ENCODE measurements at places on chromosomes 6 and 20.

GRCh38 chr6:31597006-31597405, 4.2 kb upstream of the NCR3 start:
- DNase-seq = peak; percentile 56

- no peak for DNase-seq
Measured at GRCh38 chr6:136410201-136411024, 120.8 kb upstream of the BCLAF1 start.

DNA sequence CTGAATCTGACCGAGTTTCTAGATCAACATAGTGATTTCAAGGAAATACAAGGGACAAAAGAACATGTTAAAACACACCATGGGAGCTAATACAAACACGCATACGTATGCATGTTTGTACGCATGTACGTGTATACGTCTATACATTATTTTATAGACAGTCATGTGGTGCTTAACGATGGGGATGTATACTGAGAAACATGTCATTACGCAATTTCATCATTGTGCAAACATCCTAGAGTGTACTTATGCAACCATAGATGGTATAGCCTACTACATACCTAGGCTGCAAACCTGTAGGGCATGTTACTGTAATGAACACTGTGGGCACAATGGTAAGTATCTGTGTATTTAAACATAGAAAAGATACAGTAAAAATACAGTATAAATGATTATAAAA, 25.0 kb upstream of the NELFCD start:
- DNase-seq = no peak

- no peak for DNase-seq
Measured at GRCh38 chr6:129920103-129920798, 59.1 kb upstream of the TMEM244 start.

- no peak for DNase-seq
Measured at GRCh38 chr6:3352678-3353077, 93.9 kb downstream of the PSMG4 start.

GRCh38 chr20:48892049-48892470, 29.5 kb upstream of the ARFGEF2 start:
- DNase-seq = no peak

GRCh38 chr6:169274781-169275180, 21.1 kb upstream of the THBS2 start:
- DNase-seq = no peak

DNA sequence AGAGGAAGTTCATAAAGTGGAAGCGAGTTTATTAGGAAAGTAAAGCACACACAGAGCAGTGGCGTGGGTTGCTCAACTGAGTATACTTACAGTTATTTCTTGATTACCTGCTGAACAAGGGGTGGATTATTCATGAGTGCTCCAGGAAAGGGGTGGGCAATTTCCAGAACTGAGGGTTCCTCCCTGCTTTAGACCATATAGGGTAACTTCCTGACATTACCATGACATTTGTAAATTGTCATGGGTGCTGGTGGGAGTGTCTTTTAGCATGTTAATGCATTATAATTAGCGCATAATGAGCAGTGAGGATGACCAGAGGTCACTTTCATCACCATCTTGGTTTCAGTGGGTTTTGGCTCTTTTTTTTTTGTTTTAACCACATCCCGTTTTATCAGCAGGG, 29.8 kb downstream of the PDYN start:
- no peak for DNase-seq

GRCh38 chr6:109874621-109875020, 103.5 kb upstream of the GPR6 start:
- no peak for DNase-seq

DNA sequence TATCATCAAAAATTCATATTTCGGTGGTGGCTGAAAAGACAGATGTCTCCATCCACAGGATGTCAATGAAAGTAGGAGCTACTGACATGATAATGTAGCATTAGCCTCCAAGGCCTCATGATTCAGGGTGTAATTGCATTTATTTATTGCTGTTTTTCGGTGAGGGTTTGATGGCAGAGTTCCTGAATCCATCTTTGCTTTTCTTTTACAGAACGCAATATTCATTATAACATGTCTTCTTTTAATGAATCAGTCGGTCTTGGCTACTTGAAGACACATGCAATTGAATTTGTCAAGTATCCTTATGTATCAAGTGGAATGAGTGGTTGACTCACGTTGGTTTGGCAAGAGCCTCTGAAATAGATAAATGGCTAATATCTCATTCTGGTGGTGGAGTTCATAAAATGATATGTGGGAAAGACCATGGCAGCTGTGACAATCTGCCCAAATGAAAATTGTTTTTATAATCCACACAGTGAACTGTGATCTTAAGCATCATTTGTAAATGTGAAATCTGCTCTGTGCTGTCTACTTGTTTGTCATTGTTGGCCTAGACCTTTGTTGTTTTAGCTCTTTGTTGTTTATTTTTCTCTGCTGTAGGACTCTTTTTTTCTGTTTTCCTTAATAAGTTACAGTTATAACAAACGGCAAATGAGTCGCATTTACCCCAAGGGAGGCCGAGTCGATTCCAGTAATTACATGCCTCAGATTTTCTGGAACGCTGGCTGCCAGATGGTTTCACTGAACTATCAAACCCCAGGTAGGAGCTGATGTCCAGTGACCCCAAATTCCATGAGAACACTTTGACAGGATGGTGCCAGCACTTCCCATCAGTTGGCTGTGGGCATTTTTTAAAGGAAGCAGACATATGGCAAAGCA, 105.7 kb upstream of the LAMP5 start:
- DNase-seq = no peak

GRCh38 chr20:62728781-62729300, 20.2 kb downstream of the NTSR1 start:
- no peak for DNase-seq

GRCh38 chr20:39278230-39278788, 316.2 kb downstream of the DHX35 start:
- DNase-seq = no peak

DNA sequence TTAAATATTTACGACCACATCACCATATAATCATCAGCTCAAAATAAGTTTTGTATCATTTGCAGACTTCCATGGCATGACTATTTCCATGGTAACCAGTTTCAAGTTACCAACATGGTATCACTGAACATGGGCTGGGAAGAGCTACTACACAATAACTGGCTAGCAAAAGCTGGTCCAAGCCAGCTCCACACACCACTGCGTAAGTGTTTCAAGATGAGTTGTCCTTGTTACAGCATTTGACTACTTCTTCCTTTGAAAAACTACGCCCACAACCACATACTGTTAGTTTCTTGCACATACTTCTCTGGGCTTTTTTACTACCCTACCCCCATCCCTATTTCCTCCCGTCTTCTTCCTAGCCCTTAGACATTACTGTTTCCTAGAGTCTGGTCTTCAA, 8.5 kb downstream of the CD164 start:
- no peak for DNase-seq

DNA sequence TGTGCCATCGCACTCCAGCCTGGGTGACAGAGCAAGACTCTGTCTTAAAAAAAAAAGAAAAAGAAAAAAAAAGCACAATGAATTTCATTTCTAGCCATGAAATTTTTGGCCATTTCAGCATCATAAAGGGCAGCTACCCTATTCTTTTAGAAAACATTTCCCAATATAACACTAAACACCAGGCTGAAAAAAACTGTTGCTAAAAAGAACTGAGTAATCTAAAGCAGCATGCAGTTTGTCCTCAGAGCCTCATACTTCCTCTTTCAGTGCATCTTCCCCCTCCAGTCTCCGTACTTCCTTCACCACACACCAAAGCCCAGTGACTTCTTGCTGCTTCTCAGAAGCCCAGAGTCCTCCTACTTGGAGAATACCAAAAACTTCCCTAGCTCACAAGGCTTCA, 5.6 kb upstream of the IFNGR1 start:
- no peak for DNase-seq

DNA sequence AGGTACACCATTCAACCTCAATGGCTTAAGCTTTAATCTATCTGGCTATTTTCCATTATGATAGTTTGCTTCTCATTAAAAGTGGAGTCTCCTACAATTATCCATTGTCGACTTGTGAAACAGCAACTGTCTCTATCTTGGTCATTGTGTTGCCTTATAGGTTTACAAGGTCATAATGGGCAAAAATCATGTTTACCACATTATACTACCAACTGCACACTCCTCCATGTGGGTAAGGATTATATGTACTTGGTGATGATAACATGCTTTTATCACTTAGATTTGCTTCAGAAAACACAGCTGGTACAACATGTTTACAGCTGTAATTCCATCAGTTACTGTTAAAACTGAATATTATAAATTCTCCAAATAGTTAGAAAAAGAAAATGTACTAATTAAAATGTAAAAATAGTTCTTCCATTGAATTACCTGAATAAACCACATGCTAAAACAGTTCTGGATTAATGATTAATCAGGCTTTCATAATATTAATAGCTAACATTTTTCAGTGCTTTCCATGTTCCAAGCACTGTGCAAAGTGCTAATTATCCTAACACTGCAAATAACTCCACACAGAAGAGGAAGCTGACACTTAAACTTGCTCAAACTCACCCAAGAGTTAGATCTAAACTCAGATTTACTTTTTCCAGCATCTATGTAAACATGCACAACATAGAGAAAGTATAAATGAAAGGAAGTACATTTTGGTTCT, 96.7 kb downstream of the OGFRL1 start:
- DNase-seq = no peak

GRCh38 chr6:118596774-118597320, 48.8 kb downstream of the PLN start:
- no peak for DNase-seq

DNA sequence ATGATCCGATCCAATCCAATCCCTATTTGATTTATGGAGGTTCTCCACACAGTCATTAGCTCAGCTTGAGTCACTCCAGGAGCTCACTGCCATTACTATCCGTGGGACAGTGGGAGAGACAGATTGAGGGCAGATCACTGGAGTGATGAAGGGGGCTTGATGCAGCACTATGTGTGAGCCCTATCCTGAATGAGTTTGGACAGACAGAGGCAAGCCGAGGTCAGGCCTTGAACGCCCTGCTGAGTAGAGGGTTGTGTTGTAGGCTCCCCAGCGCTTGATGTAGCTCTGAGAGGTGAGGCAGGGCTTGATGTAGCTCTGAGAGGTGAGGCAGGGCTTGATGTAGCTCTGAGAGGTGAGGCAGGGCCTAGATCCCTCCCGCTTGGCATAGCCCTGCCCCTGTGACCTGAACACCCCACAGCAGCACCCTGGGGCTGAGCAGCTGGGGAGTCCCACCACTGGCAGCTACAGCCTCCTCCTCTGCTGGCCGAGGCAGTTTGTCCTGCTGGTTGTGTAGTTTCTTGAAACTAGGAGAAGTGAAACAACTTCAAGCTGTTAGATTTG, 58.7 kb downstream of the ZFAND3 start:
- no peak for DNase-seq

GRCh38 chr6:108777536-108777935, 70.7 kb upstream of the ARMC2 start:
- DNase-seq = no peak

DNA sequence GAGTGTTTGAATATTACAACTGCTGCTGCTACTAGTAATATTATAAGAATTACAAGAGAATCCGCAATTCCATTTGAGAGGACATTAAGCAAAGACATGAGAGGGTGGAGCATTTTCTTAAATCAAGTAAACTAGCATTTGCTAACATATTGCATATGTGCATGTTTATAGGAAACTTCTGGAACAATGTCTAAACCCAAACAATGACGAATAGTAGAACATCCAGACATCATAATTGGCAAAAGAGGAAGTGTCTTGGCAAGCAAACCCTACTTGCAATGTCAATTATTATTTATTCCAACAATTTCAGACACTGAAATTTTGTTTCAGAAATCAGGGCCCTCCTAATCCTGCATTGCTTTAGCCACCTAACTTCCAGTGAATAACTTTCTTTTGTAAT, 1155.3 kb upstream of the GJE1 start:
- no peak for DNase-seq

All from GM23338 (cell line).